ENCODE measurements at places on chromosomes 1 and 21.
A peak's percentile ranks its signal among the peaks of the same experiment; 100 is the strongest.

- DNase-seq: no peak
Observed at GRCh38 chr1:199422206-199422605, 605.3 kb upstream of the NR5A2 start.

DNA sequence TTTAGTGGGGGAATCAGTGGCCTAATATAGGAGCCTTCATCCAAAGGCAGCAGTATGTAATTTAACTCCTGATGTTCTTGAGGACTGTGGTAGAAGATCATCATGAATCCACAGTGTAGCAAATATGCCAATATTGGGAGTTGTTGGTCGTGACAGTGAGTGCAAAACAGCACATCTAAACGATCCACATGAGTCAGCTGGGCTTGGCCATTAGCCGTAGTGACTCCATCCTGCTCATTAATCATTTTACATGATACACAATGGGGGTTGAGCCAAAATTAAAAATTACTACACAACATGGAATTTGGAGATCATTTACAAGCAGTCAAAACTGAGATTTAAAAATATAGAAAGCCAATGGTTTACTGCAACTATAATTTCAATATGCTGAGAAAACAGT is 653.9 kb upstream of the CAMK1G start:
- DNase-seq: no peak

DNA sequence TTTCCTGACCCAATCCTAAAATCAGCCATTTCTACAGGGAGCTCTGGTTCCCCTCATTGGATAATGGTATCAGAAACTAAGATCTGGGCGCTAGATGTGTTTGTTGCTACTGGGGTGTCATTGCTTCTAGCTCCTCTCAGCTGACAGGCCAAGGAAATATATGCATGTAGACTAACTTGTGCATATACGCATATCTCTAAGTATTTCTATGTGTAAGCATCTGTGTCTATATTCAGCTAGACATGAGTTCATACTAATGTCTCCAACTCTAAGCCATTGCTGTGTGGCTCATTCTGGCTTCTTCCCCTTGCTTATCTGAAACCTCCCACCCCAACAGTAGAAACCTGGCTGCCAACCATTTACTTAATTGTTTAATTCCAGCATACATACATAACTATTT is 130.3 kb upstream of the MAGI3 start:
- no peak for DNase-seq

GRCh38 chr1:93811326-93812065 is 67.5 kb downstream of the DNTTIP2 start:
- DNase-seq: no peak

DNA sequence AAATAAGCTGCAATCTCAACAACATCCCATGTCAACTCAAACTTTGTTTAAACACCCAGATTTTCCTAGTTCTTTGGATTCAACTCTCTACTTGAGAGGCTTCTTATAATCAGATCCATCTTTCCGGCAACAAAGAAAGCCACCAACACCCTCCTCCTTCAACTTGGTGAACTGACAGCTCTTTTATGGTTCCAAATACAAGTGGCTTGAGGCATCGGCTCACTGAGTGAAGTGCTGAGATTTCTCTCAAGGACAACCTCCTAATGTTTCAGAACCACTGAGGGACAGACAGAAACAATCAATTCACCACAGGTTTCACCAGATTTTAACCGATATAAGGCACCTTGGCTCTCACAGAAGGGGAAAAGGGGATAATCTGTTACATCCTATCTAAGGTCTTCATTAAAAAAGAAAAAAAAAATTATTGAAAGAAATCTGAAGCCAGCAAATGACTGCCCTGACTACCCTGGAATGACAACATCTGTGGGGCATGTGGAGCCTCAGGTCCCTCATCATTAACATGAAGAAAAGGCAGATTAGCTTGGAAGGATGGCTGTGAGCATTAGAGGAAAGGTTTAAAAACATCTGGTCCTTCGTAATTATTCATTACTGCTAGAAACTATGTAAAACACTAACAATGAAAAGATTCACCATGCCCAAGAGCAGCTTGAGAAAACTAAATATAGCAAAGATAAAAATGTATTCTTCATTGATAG is 50.9 kb downstream of the PTPN14 start:
- DNase-seq: no peak

DNA sequence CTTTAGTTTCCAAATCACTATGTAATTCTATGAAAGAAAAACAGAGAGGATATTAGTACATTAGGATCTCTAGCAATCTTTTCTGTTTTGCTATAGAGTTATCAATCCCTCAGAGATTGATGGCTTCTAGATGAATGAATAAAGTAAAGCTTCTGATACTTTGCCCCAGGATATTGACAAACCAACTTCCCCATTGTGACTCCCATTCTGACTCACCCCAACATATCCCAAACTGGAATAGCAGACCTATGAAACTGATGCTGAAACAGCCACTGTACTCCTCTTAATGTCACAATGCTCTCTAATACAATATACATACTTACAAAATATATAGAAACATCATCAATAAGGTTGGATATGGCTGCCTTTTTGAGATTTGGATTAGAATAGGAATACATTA is 442.1 kb upstream of the NR5A2 start:
- no peak for DNase-seq

DNA sequence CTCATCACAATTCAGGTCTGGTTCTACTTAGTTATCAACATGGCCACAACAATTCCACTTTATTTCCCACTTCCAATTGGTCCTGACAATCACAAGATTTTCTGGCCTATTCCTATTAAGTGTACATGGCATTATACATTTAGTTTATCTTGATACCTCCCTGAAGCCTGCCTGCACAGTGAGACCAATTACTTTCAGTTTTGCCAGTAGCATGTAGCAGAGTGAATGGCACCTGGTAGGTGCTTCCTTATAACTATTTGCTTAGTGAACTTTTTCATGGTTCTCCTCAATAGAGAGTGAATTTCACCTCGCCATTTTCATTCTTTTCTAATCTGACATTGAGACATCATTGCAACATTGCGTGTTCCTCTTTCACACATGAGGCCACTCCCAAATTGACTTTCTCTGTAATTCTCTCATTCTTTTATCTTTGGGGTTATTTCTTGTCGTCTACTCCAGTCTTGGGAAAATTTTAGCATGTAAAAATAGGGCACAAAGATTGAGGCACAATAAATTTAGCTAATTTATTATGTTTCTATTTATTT is 124.3 kb downstream of the DISC1 start:
- no peak for DNase-seq

GRCh38 chr1:30778979-30779293 is 21.4 kb upstream of the LAPTM5 start:
- no peak for DNase-seq

DNA sequence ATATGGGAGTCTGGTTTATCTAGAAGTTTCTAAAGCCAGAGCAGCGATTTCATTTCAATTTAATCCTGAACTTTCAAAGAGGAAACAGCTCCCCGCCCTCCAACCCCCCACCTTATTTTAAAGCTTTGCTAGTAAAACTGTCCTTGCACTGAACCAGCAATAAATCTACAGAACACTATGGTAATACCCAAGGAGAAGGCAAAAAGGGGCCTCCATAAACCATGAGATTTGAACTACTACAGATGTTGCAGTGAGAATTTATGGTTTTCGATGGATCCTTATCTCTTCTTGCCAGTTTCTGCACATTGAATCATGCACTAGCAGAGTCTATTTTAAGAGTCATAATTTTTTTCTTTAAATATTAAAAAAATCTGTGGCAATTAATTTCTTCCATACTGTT is 64.8 kb upstream of the BEND5 start:
- DNase-seq: no peak

- DNase-seq: no peak
Observed at GRCh38 chr1:40389871-40390560, 16.5 kb downstream of the SMAP2 start.

DNA sequence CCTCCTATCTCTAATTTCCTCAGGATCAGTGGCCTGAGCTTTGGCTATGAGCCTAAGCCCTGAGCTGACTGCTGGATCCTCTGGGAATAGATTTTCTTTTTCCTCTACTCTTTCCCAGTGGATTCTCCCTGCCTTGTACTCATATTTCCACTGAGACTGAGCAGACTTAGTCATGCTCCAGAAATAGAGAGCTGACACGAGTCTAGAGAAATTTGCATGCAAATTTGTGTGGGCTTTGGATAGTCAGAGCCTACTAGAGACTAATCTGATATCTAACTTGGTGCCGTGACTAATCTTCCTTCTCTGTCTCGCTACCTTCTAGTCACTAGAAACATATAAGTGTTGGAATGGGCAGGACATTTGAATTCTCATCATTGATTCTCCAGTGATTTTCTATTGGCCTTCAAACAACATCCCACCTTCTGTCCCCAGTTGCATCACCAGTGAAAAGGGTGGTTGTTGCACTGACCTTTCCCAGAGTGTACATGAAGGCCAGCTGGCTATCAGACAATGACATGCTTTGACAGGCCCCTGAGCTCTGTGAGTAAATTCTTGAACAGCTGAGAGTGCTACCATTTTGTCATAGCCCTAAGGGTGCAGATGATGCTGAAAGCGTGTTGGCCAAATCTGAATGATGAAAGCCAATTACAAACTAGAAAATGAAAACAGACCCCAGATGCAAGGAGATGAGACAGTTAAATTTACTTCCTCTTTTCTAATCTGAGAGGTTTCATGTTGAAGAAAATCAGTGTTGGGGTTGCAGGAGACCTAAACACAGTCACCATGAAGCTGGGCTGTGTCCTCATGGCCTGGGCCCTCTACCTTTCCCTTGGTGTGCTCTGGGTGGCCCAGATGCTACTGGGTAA is at the start of gene FCRLA:
Gene FCRLA (plus strand): TSS at position 748 of the 866 bp plus-strand sequence. CDS start 36 bp downstream, at position 784.
- no peak for DNase-seq

DNA sequence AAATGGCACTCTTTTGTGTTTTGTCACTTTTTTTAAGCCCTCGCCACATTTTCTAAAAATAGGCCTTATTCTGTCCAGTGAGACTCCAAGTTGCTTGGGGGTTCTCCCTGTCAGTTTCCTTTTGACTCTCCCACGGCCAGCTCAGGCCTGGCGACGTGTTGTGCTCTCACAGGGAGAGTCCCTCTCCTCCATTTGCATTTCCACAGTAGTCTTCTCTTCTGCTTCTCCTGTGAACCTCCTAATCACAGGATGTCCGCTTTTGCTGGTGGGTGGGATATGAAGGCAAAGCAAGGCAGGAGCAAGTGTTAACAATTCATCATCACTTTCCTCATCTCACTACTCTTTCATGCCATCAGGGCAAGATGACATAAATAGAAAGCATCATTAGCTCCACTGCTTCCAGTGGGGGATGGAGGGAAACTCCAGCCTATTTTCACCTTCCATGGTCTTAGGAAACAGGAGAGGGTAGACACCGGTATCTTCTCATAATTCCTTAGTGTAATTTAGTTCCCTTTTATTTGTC is 99.8 kb downstream of the INTS7 start:
- no peak for DNase-seq

DNA sequence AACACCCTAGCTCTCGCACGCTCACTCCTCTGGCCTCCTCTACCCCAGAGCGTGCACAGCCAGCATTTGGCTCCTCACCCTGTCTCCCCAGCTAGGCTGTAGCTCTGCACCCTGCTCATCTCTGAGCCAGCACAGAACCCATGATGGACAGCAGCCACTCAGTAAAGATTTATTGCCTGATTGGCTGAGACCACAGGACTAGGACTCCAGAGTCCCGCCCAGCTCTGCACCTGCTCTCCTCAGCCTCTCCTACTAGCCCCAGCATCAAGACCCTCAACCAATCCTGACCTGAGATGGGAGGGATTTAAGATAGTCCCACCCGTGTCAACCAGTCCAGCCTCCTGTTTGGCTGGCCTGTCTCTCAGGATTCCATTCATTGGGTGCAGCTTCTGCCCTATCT is 9.3 kb downstream of the C1QB start:
- DNase-seq: peak; percentile 34

GRCh38 chr1:87765681-87766070 is 437.0 kb downstream of the LMO4 start:
- no peak for DNase-seq

DNA sequence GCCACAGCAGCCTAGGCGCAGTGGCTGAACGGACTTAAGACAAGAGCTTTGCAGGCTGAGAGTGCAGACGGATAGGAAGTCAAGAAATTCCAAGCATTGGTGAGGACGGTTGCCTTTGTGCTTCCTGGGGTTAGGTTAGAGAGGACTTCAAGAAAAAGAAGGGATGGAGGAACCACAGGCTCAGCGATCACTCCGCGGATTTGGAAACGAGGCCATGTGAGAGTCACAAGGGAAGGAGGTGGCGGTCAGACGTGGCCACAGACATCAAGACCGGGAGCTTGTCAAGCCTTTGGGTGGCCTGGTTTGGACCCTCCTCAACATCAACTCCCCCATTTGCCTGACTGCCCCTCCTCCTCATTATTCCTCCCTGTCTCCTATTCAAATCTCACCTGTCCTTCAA is 62.3 kb downstream of the NID1 start:
- DNase-seq: no peak

DNA sequence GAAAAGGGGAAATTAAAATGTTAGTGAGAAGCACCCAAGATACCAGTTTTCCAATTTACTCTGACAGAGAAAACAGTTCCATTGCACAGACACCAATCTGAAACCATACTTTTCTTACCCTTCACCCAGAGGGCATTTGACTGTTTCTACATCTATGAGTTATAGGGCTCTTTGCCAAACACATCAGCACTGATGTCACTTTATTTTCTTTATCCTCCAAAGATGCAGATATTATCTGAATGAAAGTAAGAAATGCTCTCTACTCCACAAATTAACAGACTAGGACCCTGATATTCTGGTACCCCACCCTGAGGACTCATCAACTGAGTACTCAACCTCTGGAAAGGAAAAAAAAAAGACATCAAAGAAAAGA is 24.2 kb upstream of the PEX19 start:
- no peak for DNase-seq

DNA sequence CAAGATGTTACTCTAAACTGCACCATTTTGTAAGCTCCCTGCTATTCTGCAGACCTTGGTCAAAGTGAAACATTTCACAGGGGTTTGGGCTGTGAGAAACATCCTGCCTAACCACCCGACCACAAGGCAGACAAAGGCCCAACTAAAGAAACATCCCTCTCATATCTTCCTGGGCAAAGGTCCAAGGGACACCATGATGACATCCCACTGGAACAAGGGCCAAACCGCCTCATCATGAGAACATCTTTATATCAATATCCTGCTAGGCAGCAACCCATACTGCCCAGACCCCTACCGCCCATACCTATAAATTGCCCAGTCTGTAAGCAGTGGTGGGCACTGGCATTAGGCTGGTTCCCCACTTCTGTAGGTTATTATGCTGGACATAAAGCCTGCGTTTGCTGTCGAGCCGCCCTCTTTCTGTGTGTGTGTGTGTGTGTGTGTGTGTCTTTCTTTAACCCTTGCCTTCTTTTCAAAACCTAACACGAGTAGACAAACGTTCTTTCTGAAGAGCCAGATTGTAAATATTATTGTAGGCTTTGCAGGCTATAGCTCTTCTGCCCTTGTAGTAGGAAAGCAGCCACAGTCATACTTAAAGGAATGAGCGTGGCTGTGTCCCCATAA is 1.0 kb upstream of the PPIE start:
- no peak for DNase-seq

GRCh38 chr1:156692925-156693847 is 12.2 kb downstream of the CRABP2 start:
- peak; percentile 18 for DNase-seq

DNA sequence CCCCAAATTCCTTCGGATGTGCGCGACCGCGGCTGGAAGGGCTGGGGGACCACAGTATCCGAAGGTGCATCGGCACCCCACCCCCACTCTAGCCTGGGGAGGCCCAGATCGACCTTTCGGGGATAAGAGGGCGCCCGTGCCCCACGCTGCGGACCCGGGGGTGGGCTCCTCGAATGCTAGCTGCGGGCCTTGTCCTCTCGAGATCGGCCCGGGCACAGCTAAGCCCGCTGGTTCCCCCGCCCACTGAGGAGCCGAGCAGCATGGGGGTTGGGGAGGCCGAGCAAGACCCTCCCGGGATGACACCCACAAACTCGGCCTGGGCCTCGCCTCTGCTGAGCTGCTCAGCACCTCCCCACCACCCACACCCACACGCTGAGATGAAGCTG is 653 bp upstream of the IFFO2 start:
- no peak for DNase-seq

Data from NCI-H1092 treated with DMSO at 0.1 percent for 48 hours (cell line).